ENCODE measurements at places on chromosomes 1 and 21.

DNA sequence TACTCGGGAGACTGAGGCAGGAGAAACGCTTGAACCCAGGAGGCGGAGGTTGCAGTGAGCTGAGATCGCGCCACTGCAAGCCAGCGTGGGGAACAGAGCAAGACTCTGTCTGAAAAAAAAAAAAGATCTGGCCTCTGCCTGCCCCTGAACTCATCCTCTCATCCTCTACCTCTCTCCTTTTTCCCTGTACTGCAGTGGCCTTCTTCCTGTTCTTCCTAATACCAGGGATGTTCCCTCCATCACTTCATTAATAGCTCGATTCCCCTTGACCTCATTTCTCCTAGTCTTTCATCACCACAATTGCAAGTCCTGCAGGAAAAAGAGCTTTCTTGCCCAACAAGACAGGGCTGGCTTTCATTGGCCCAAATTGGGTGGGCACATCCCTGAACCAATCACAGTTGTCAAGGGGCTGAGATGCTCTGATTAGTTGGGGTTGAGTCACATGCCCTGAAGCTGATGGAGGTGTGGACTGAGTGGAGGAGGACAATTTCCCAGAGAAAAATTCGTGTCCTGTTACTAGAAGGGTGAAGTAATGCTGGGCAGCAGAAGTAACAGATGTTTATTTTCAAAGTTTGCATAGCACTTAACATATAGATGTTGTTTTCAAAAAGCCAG lies 86.8 kb upstream of the PUM1 start:
- DNase-seq, result no peak

GRCh38 chr1:176033881-176034280 lies 173.2 kb downstream of the COP1 start:
- no peak for DNase-seq

- no peak for DNase-seq
Measured at GRCh38 chr1:194033646-194034045, 847.2 kb upstream of the B3GALT2 start.

GRCh38 chr1:228902781-228903433 lies 167.6 kb downstream of the RHOU start:
- peak; percentile 51 for DNase-seq

DNA sequence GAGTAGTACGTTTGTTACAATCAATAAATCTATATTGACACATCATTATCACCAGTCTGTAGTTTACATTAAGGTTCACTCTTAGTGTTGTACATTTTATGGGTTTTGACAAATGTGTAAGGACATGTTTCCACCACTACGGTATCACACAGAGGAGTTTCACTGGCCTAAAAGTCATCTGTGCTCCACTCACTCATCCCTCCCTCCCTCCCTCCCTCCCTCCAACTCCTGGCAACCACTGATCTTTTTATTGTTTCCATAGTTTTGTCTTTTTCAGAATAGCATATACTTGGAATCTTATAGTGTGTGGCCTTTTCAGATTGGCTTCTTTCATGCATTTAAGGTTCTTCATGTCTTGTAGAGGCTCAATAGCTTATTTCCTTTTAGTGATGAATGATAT lies 44.1 kb upstream of the RHOU start:
- DNase-seq, result no peak

DNA sequence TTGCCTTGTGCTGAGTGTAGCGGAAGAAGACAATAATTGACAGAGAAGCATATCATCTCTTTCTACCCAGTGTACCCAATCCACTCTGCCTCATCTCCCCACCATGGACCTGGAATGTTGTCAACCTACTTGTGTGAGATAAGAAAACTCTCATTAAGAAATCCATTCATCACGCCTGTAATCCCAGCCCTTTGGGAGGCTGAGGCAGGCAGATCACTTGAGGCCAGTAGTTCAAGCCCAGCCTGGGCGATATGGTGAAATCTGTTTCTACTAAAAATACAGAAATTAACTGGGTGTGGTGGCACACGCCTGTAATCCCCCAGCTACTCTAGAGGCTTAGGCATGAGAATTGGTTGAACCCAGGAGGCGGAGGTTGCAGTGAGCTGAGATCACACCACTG lies 209.6 kb downstream of the PBX1 start:
- no peak for DNase-seq

DNA sequence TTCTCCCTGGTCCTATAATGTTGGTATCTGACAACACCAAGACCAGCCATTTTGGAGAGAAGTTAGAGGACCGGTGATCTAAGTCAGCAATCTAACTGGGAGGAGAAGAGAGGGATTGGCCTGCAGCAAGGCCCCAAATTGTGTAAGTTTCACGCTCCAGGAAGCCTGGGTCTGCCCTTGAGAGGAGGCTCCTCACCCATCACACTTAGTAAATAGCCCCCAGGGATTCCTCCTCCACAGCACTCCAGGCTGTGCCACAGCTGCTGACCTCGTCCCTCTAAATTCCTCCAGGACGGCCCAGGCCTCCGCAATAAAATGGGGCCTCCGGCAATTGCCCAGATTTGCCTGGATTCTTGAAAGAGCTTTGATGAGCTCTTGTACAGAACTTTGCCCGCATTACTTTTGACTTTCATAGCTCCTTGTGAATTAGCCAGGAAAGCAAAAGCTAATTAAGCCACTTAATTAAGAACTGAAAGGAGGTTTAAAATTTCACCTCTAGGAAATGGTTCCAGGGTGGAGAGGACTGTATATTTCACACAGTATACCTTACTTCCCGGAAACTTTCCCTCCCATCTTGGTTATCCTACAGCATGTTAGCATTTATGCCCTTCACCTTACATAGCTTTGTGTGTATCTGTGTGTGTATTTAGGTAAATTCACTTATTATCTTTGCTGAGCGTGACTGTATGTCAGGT lies 90.5 kb downstream of the LAMC2 start:
- DNase-seq, result no peak

GRCh38 chr1:184597650-184598357 lies 156.9 kb downstream of the EDEM3 start:
- no peak for DNase-seq

DNA sequence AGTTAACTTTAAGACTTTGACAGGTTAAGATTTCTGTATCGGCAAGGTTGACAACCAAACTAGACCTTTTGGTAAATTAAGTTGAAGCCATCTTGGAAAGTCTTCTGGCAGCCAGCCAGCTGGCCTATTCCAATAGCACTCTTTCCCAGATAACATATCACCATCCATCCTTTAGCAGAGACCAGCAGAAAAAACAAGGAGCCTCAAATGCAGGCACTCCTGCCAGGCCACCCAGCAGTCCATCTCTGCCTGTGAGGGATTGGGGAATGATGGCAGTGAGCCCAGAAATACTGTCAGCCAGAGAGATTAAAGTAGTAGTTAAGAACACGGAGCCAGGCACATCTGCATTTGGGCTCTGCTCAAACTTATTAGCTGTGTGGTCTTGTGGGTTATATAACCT lies 19.4 kb downstream of the ZBTB40 start:
- no peak for DNase-seq

- DNase-seq, result no peak
Measured at GRCh38 chr1:33317354-33317753, 3.5 kb downstream of the A3GALT2 start.

GRCh38 chr1:55150880-55151588 lies 64.1 kb downstream of the USP24 start:
- DNase-seq, result no peak

DNA sequence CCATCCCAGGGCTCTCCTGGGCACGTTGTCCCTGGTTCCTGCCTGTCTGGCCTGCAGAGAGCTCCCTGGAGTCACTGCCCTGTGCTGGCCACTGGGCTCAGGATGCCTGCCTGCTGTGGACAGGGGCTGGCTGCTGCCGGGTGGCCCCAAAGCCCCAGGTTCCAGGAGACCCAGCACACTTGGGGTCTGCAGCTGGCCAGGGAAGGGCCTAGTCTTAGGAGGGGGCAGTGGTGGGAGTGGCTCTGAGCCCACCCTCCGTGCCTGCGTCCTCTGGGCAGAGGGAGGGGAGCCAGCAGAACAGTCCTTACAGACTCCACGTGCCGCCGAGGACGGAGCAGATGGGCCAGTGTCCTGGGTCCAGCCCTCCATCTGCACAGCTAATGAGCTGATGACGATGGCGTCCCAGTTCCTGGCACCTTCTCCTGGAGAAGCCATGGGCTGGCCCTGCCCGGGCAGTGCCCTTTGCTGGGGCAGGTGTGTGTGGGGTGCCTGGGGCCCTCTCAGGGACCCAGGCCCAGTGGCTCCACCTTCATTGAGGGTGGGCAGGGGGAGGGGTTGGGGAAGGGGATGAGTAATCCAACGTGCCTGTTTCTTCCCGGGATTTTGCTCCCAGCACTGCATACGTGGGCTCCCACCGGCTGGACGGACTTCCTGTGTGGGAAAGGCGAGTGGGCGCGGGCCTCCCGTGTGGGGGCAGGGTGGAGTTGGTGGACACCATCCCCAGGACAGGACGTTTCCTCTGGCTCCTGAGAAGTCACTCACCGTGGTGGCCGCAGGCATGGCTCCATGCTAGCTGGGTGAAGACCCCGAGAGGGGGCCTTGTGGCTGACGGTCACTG lies 6.8 kb upstream of the PLCH2 start:
- no peak for DNase-seq

GRCh38 chr1:172578586-172578985 lies 45.6 kb downstream of the SUCO start:
- no peak for DNase-seq

- DNase-seq, result no peak
Measured at GRCh38 chr1:2981981-2982614, 39.2 kb upstream of the ACTRT2 start.

- peak; percentile 19 for DNase-seq
Measured at GRCh38 chr1:103514920-103515503, 10.5 kb upstream of the RNPC3 start.

- DNase-seq, result no peak
Measured at GRCh38 chr1:15453734-15454133, 2.8 kb upstream of the CELA2A start.

DNA sequence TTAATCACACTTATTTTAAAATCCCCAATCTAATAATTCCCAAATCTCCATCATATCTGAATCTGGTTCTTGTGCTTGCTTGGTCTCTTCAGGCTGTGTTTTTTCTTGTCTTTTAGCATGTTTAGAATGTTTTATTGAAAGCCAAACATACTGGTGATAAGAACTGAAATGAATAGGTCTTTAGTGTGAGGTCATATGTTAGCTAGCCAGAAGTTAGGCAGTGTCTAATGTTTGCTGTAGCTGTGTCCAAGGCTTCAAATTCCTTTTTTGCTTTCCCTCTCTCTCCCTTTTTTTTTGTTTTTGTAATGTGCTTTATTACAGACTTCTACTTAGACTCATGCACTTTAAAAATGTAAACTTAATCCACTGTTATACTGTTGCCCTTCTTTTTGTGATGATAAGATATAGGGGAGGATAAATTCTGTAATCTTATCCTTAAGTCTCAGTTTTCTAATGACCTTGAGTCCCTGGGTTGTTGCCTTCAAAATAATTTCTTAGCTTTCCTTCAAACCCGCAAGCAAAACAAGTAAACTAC lies 725.1 kb downstream of the BRINP3 start:
- DNase-seq, result no peak
